AML-193 (cell line): ENCODE measurements at places on chromosomes 5 and 9.

DNA sequence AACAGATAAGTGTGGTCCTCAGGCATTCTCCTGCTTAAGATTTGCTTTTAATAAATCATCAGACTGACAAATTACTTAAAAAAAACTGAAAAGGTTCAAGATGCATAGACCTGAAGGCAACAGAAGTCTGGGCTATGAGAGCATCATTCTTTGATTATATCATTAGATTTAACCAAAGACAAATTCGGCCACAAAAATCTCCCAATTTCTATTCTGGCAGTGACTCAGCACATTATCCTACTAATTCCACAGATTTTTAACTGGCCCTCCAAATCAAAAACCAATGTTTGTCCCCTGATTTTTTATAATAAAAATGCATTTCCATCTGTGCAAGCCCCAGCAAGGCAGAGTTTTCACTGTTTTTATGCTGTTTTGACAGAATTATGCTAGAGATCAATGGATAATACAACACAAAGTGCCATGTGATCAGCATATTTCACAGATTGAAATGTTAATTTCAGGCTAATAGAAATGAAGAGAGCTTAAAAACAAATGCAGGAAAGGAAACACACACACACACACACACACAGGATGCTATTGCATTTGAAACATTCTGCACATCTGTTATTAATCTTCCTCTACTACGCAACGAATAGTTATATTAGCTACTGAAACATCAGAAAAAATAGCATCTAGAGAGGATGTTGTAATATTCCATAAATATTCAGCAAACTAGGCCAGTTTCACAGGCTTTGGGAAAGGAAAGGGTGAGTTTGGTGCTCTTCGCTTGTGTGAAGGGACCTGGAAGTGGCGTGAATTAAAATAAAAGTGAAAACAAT, 177.6 kb upstream of the ST8SIA4 start:
- DNase-seq = no peak

- no peak for DNase-seq
Measured at GRCh38 chr9:97547098-97547829, 45.8 kb downstream of the TMOD1 start.

- DNase-seq = no peak
Measured at GRCh38 chr9:27352457-27353165, 55.7 kb upstream of the EQTN start.

DNA sequence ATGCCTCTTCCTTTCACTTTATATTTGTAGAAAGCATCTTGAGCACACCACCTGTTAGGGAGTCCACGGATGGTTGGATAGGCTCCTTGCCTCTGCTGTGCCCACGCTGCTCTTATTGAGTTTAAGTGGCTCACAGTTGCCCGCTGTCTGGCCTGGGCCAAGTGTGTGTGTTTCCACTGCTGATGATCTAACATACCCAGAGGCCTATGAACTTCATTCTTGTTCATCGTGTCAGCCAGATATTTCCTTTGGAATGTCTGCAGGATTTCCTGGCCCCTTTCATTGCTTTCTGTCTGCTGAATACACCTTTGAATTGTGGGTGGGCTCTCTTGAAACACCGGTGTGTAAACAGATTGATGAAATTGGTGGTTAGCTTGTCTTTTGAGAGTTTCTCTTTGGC, 46.6 kb downstream of the MVB12B start:
- no peak for DNase-seq

- no peak for DNase-seq
Measured at GRCh38 chr5:33834334-33834733, 57.5 kb downstream of the ADAMTS12 start.

DNA sequence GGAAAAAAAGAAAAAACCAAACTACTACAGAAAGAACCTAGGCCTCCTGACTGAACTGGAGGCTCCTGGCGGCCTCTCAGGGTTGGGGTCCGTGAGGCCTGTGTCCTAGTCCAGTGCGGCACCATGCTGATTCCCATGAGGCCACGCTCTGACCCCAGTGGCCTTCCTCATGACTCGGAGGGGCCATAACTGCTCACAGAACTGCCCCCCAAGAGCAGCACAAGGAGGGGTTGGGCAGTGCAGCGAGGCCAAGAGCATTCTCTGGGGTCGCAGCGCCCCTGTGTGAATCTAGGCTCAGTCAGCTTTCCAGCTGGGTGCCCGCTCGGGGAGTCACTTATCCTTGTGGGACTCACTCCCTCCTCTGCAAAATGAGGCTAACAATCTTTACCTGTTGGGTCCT, 79.3 kb upstream of the FBXW11 start:
- DNase-seq = no peak

GRCh38 chr9:9045072-9045471, 1245.5 kb upstream of the DMAC1 start:
- DNase-seq = no peak

DNA sequence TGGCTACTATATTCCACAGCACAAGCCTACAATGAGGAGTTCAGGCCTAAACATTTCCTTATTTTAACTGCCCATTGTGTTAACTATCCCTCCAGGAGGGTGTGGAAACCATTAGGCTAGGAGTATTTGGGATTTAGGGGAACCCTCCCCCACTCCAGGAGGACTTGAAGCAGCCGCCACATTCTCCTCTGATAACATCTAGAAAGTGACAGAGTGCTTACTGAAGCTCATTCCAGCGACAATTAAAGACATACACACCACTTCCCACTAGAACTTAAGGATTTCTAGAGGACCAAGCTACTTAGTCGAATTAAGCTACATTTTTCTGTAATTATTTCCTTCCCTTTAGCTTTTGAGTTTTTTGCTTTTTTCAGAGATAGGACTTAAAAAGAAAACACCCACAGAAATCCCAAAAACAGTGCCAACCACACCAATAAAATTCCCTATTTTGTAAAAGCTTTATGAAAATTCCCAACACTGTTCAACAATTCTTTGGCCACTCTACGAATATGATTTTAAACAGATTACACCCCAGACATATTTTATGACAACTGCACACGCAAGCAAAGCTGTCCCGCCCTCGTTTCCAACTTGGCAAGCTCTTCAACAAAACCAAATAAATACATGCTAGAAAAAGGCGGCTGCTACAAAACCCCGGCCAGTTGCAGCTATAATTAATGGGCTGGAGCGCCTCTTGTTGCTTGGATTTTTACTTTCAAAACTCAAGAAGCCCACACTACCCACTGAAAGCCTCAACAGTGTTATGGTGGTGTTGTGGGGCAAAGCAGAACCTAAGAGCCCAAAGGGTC, 4.5 kb downstream of the ROR2 start:
- no peak for DNase-seq

GRCh38 chr9:130756455-130757152, 63.0 kb downstream of the EXOSC2 start:
- DNase-seq = peak; percentile 5

DNA sequence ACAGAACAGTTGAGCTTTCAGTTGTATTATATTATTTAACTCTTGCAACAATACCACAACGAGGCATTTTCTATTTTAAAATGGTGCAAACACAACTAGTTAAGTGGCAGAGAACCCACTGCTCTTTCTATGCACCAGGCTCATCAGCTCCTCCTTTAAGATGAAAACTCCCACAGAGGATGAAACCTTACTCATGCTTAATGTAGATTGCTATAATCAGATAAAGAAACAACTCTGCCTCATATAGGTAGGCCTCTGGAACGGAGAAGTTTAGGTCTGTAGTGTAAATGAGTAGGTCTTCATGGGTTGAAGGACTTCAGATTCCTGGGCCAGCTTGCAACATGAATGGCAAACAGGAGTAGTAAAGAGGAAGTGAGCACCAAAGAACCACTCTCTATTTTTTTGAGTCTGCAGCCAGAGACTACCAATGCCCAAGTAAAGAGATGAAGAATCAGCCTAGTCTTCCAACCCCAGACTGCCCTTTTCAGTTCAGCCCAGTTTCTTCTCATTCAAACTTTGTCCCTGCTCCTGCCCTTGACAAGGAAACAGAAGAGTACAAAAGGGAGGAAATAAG, 33.9 kb downstream of the HACD4 start:
- peak; percentile 10 for DNase-seq

DNA sequence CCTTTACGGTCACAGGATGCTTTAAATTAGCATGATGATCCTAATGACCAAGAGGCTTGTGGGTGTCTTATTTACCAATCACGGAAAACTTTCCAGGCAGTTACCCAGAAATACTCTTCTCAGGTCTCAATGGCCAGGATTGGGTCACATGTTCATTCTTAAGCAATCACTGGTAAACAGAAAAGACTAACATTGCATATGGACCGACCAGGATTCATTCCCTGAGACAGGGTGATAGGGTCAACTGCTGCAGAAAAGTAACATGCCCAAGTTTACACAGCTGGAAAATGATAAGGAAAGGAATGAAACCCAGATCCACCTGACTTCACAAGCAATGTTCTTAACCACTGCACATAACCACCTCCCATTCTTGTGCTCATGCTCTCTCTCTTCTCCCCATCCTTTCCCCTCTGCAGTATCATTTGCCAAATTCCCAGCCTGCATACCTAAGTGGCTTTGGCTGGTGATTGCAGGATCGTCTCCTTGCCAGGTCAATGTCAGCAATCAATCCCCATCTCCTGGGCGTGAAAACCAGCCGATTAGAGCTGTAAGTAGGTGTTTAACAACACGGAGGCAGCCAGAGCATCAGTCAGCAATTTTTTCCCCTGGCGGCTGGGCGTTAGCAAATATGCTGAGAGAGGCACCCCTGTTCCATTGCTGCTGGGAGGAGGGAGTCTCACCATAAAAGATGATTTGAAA, 219.4 kb downstream of the NMUR2 start:
- DNase-seq = no peak

DNA sequence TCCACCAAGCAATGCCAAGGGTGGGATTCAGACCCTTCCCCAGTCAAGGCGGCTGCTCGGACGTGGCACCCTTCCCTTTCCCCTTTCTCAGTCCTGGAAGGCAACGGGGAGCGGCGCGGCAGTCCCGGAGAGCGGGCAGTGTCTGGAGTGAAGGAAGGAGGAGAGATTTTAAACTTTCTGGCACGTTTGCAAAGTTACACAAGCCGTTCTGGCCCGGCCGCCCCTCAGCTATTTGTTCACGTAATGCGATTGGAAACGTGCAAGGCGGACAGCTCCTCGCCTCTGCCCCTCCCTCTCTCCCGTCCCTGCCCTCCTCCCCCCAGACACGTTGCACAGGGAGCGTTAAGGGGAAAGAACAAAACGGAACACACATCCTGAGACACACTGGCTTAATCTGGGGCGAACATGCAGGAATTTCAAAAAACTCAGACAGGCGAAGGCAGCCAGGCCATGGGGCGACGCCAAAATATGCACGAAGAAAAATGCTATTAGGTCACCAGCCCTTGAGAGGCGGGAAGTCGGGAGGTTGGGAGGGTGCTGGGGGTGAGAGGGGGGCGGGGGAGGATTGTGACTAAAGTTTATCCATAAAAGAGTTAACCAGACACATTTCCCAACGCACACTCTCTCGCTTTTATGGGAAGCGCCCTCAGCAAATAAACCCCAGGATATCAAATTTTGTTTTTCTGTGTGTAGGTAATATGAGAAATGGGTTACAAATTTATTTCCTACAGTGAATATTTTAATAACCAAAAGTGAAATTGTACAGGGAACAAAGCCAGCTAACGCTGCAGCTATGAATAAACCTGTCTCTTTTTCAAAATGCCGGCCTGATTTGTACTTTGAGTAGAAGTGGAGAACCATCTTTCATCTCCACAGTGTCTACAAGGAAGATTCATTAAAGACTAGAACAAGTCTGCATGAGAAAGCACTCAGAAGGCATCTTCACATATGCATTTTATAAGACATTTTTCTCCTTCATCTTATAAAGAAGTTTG, at the start of gene LOX:
Gene LOX, minus strand, starts transcription at position 144 of the 995 bp plus-strand sequence. CDS start 274 bp downstream, outside the sequence.
- DNase-seq = no peak

DNA sequence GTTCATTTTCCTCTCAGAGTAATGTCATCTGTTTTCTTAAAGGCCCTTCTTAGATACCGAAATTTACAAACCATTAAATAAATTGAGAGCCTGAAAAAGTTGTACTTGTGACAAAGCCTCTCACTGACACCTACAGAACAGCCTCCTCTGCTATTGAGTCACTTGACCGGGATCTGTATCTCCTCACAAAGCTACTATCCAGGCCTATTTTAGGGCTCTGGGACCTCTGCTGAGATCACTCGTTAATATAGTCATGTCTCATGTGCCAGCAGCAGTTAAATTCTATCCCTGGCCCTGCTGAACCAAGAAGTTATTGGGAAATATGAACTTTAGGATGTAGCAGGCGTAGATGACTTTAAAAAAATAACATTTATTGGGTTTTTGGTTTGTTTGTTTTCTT, 31.1 kb downstream of the FBXO38 start:
- DNase-seq = no peak

- DNase-seq = no peak
Measured at GRCh38 chr9:131092548-131093440, 3.5 kb upstream of the AIF1L start.

DNA sequence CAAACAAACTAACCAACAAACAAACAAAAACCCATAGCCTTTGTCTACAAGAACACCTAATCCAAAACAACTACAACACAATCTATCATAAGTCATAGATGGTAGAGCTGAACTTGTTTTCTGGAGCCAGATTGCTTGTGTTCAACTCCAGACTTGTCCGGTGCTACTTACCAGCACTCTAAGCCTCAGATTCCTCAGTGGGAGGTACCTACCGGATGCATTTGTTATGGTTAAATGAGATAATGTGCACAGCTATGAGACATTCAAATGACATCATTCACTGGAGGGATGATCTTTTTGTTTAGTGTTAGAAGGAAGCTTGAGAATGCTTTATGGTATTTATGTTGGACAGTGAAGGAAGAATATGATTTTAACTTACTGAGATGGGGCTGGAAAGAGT, 592.9 kb upstream of the C9orf72 start:
- no peak for DNase-seq

- no peak for DNase-seq
Measured at GRCh38 chr9:134389642-134390041, 63.4 kb downstream of the RXRA start.

DNA sequence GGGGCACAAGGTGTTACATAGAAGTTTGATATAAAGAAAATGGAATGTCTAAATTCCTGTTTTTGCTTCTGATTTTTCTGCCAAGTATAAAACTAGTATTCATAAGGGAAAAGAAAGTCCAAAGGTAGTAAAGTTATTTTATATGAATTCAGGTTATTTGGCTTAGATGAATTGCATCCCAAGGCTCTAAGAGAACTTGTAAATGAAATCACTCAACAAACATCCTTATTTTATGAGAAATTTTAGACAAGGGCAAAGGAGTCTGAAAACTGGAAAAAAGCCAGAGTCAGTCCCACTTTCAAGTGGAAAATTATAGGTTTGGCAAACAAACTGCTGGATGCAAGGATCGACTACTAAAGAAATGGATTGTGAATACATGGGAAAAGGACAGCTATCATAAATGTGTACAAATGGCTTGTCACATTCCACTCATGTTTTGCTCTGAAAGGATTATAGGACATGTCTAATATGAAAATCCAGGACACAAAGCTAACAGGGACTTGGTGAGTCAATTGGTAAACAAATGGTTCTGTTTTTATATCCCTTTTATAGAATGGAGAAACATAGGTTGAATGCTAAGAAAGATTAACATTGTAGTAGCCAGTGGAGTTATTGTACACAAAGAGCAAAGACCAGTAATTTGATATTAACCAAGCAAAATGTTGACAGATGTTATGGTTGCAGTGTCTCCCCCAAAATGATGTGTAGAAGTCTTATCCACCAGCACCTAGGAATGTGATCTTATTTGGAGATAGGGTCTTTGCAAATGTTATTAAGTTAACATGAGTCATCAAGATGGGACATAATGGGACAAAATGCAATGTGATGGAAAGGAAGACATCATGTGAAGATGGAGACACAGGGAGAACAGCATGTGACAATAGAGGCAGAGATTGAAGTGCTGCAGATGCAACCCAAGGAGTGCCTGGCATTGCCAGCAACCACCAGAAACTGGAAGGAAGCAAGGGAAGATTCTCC, 495.7 kb downstream of the TLE1 start:
- no peak for DNase-seq
